Forelimb muscle (tissue), 1 donor: ENCODE measurements at places on chromosomes 12 and 14. TPM values are rescaled to one million over a fixed set of nuclear protein-coding genes. Genes with fewer than 3 reads are reported as not detected.

DNA sequence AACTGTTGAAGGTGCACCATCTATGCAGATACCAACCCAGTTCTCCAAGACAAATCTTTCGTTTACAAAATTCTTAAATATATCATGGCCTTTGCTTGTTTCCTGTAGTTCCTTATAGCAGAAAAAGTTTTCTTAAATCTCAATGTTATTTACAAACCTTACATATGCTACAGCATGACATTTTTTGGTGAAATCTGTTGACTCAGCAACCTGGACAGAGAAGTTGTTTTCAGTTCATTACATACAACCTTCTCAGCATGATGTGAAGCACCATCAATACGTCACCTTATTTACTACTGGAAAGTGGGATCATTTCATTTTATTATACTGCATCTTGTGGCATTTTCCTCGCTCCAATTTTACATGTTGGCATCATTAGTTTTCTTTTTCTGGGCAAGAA is 231.9 kb downstream of the SLC16A7 start:
- no peak for DNase-seq

- DNase-seq, result no peak
Measured at GRCh38 chr12:102043928-102044327, 17.9 kb downstream of the WASHC3 start.

GRCh38 chr12:76216585-76217472 is 131.4 kb downstream of the BBS10 start:
- DNase-seq, result no peak

- no peak for DNase-seq
Measured at GRCh38 chr12:2891240-2892053, 756 bp downstream of the TULP3 start.

DNA sequence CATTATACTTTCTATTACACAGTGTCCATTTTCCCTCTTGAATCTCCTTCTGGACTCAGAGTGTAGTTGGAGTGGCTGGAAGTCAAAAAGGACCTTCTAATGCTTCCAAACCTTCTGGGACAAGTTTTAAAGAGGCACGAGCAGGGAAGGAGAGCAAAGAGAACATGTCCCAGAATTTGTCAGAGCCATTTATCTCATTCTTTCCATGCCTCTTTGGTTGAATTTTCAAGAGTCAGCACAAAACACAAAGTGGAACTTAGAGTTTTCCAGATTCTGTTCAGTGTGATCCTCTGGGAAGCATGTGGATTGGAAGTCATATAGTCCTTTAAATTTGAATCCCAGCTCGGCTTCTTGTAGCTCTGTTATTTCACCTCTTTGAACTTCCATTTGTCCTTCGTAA is 138.2 kb upstream of the PWP1 start:
- peak; percentile 34 for DNase-seq

GRCh38 chr14:93943052-93943451 is 15.9 kb downstream of the FAM181A start:
- no peak for DNase-seq

GRCh38 chr12:91983935-91984334 is 161.7 kb downstream of the BTG1 start:
- no peak for DNase-seq

DNA sequence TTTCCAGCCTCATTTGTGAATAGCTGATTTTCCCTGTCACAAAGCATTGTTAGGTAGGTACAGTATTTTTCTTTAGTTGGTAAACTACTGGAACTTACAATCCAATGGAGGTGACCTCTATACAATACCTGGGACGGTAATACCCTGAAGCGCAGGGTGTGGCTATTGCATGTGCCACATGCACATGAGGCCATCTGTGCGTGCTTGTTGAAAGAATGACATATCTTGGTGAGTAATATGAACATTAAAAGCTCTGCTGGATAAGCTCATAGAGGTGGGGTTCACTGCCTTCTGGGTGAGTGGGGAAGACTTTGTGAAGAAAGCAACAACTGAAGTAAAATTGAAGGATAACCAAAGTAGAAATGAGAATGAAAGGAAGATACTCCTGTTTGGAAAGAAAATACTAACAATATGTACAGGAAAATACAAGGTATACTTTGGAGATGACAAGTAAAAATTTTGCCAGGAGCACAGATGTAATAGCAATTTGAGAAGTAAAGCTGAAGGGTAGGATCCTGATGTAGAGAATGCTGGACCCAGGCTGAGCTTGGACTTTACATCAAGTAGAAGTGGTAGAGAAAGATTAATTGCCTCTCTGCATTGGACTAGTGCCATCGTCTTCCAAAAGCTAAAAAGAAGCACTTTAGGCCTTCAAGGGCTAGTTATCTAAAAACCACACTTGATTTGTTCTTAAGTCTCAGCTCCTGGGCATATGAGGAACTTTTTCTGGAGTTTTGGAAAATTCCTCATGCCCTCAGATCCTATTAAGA is 97.1 kb downstream of the SLC38A6 start:
- no peak for DNase-seq

DNA sequence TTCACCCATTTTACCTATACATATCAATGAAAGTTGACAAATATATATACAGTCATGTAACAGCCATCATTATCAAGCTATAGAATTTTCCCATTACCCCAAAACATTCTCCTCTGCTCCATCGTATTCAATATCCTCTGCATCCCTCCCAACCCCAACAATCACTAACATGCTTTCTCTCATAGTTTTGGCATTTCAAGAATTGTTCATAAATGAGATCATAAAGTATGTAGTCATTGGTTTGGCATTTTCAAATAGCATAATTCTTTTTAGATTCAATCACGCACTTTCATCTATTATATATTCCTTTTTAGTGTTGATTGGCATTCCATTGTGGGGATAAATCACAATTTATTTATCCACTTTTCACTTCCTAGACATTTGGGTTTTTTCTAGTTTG is 866.0 kb upstream of the TMEM132C start:
- no peak for DNase-seq

- no peak for DNase-seq
Measured at GRCh38 chr12:4423528-4424195, 22.0 kb downstream of the FGF6 start.

DNA sequence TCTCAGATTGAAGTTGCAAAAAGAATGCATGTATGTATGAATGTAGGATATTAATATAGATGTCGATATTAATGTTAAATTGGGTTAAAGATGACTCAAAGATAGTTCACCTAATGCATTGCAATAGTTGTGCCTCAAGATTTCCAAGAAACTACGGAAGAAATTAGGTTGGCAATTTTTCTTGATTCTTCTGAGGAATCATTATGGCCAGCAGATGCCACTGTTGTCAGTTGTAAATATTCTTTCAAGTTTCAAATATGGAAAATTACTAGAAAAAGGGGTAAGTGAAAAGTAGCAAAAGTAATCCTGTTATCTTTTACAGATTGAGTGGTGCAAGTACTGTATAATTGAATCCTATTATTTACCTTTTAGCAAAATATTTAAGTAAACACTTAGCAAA is 202.1 kb downstream of the ADAMTS20 start:
- no peak for DNase-seq

DNA sequence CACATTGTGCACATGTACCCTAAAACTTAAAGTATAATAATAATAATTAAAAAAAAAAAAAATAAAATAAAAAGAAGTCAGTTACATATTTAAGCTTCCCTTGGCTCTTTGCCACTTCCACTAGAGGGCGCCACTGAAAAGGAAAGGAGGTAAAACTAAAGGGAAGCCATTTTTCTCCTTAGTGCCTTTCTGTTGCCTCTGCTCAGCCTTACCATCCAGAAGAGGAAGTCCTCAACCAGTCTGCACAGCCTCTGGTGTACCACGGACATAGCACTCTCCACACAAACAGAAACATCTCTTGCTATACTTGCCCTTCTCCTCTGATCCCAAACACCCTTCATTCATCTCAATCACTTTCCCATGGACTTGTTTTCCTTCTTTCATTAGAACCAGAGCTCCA is 169.0 kb upstream of the EEA1 start:
- no peak for DNase-seq

GRCh38 chr12:109084425-109084824 is 8.8 kb downstream of the ALKBH2 start:
- DNase-seq, result no peak

GRCh38 chr12:104890476-104891096 is 67.5 kb downstream of the SLC41A2 start:
- no peak for DNase-seq

DNA sequence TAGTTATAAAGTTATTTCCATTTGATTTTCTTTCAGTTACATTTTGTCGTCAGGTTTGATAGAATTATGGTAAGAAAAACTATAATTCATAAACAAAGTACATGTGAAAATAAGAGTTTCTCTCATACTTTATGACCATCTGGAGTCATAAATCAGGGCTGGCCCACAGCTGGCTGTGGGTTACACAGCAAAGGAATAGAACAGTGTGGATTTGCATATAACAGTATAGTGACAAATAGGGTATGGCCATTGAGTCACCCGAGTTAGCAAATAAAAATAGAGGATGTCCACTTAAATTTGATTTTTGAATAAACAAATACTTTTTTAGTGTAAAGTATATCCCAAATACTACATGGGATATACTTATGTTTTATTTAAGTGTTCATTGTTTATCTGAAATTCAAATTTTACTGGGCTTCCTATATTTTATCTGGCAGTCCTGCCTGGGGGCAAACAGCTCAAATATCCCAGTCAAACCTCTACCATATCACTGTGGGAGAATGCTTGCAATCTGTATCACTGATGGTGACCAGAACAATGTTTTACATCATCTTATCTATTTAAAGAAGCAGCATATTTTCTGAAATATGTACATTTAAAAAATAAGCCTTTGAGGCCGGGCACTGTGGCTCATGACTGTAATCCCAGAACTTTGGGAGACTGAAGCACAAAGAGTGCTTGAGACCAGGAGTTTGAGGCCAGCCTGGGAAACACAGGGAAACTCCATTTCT is 65.5 kb downstream of the KSR2 start:
- DNase-seq, result no peak

GRCh38 chr14:71122866-71123565 is 215.8 kb downstream of the PCNX1 start:
- no peak for DNase-seq

DNA sequence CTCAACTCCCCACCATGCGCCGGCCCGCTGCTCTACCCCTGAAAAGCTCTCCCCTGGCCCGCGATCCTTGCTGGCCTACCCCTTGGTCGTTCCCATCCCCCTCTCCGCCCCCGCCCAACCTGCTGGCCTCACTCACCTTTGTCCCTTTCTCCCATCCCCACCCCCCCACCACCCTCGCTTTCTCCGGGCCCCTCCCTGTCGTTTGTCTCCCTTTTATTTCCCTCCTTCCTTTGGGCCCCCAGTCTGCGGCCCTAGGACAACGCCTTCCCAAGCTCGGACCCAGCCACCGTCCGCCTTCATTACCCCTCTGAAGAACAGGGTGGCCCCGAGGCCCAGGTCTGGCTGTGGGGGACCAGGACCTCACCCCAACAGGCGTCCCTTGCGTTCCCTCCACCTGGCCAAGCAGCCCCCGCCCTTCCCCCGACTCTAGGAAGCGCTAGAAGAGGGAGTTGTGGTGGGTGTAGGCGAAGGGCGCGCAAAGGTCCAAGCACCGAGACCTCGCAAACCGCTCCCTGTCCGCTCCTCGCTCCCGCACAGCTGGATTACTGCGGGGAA is 6.9 kb upstream of the SLC7A7 start:
- DNase-seq, result no peak

DNA sequence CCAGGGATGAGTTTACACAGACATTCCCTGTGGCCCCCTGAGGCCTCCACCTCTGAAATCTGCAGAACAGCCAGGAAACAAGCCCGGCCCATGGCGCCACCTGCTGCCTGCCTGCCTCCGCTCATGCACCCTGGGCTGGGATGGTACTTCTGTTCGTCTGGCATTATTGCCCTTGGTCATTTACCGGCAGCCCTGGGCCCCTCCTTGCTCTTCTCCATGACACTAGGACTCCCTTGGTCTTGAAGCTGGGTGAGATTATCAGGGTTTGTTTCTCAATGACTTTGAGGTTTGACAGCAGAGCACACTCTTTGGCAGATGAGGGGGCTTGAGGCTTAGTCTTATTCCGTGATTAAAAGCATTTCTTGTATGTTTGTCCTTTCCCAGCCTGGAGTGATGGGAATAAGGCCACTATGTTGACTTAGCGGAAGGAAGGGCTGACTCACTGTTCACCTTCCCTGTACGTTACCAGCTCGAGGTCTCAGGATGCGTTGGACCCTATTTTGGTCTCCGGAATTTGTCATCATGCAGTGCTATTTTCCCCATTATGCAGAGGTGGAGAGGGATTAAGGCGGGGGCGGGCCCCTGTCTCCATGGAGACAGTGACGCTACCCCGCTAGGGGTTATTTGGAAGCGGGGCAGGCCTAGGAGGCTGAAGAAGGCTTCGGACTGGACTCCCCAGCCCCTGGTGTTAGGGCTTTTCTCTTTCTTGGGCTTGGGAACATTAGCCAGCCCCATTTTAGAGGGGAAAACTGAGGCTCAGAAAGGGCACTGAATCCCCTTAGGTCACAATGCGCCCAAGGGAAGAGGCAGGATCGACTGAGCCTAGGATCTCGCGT is 706 bp upstream of the PEX5 start:
- DNase-seq, result no peak

GRCh38 chr14:75286313-75286712 is 7.7 kb downstream of the FOS start:
- DNase-seq, result no peak

DNA sequence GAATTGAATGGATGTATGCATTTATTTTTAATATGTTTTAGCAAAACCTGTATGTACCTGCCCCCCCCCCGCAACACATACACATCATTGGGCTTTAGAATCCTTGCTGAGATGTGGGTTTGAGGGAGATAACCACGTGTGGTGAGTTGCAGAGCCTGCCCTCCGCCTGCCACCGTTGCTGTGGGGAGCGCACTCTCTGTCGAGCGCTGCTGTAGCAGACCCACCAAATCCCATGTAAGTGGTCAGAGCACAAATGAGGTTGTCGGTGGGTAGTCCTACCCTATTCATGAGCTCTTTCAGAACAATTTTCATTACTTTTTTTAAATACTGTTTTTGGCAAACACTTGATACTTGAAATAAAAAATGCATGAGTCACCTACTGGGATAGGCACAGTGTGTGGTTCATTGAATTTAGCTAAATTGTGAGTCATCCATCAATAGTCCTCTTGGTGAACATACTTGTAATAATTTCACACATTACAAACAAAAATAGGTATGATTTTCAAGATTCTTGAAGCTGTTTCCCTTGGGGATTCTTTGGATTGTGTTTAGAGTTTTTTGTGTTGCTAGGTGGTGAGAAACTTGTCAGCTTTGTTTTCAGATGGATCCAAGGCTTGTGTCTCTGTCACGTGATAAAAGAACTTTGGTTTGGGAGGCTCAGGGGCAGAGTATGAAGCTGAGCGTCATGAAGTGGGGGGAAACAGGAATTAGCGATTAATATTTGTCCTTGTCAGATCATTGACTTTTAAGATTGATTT is 107.6 kb downstream of the PTCSC3 start:
- no peak for DNase-seq

GRCh38 chr12:113409462-113410124 is 5.9 kb upstream of the SDS start:
- DNase-seq, result no peak

PDZRN4 gene
- 2.6 TPM for polyA plus RNA-seq

TUBA1B gene
- 831 TPM for polyA plus RNA-seq

AQP5 gene
- polyA plus RNA-seq, result 0.38 TPM

CCDC38 gene
- 0.62 TPM for polyA plus RNA-seq

NAA25 gene
- polyA plus RNA-seq, result 24.7 TPM
